Amniotic epithelial cell (primary cell): ENCODE measurements at places on chromosomes 7 and 10.

DNA sequence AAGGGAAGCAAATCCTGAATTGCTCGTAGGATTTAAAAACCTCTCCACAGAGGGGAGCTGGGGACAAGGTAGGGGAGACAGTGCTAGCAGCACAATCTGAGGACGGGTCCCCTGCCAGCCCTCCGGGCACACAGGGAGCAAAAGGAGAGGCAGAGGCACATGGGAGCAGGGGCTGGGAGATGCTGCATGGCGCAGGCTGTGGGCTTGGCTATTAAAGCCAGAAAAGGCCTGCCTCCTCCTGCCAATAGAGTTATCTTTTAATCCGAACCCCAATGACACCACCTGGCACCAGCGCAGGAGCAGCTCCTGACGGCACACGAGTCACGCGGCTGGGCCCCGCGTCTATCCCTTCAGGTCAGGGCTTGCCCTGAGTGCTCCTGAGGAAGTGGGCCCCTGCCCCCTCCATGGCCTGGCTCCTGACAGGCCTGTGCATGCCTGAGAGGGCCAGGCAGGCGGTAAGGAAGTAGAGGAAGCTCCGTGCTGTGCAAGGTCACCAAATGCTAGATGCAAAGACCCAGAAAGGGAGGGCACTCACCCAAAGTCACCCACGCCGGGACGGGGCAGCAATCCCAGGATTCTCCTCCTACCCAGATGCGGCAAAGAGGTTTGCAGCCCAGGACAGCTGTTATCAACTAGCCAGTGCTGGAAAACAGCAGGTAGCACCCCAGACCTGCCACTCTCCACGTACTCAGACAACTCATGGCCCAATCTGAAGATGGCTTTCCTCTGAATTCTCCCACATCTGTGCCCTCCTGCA, 28.1 kb downstream of the DLG5 start:
- no peak for DNase-seq

DNA sequence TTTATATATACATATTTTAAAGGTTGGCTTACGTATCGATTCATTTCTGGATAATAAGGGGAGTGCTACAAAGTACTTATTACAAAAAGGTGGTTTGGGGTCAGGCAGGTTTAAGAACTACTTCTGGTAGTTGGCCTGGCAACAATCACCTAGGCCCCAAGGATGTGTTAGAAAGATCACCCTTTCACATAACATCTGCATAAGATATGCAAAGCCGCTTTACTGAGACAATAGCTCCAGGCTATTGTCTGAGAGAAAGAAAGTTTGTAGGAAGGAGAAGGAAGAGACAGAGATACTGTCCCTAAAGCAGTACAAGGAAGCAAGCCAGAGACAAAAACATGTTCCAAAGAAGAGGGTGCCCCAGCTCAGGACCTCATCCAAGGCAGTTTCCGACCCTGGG, 6.2 kb downstream of the PAXIP1 start:
- DNase-seq = no peak

DNA sequence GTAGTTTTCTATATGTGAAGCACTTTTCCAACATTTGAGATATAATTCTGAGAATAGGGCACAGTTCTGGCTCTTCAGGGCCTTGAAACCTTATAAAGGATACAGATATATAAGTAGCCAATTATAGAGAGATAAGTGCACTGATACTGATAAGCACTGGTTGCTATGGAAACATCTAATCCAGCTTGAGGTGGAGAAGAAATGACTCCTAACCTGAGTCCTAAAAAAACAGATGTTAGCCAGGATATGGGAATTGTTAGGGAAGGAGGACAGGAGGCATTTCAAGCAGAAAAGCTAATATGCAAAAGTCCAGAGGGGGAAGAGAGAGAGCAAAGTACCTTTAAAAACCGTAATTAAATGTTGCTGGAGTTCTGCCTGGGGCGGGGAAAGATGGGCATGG, 30.8 kb downstream of the STRIP2 start:
- no peak for DNase-seq

GRCh38 chr10:109743146-109743545, 180.2 kb downstream of the XPNPEP1 start:
- peak; percentile 87 for DNase-seq
